ENCODE measurements at places on chromosomes 11 and 22.

DNA sequence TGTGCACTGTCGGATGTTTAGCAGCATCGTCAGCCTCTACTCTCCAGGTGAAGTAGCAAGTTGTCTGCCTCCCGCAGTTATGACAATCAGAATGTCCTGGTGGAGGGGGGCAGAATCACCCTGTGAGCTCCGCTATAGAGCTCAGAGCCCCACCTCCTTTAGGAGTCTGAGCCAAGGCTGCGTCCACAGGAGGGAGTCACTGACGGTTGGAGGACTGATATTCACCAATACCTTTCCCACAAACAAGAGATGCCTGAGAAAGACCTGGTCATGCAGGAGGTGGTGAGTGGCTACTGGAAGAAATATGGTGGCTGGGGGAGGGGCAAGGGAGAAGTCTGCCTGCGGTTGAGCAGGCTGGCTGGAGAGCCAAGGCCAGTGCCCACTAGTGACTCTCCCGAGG is 41.7 kb upstream of the ADA2 start:
- DNase-seq: no peak

- no peak for DNase-seq
Observed at GRCh38 chr22:25475257-25476022, 89.0 kb upstream of the GRK3 start.

GRCh38 chr11:113840932-113841664 is 34.3 kb downstream of the USP28 start:
- peak; percentile 46 for DNase-seq

- DNase-seq: no peak
Observed at GRCh38 chr11:65438257-65439151, 15.9 kb downstream of the NEAT1 start.

- no peak for DNase-seq
Observed at GRCh38 chr11:44333271-44334218, 23.6 kb upstream of the ALX4 start.

DNA sequence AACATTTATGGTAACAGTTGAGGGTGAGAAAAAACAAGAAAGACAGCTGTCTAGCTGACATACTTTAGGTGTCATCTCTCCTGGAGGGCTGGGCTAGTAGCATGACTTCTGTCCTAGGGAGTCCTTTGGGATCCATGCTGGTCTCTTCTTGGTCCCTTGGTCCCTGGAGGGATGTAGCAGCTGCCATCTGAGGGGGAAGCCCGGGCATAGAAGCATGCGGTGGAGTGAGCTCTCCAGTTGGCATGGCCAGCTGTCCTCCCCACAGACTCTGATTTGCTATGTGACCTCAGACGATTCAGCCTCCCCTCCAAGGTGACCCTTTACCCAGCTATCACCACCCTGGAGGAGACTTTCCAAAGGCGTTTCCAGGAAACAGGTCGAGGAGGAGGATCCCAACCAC is 28.7 kb downstream of the POU2F3 start:
- no peak for DNase-seq

- no peak for DNase-seq
Observed at GRCh38 chr11:93984936-93985335, 36.2 kb upstream of the HEPHL1 start.

DNA sequence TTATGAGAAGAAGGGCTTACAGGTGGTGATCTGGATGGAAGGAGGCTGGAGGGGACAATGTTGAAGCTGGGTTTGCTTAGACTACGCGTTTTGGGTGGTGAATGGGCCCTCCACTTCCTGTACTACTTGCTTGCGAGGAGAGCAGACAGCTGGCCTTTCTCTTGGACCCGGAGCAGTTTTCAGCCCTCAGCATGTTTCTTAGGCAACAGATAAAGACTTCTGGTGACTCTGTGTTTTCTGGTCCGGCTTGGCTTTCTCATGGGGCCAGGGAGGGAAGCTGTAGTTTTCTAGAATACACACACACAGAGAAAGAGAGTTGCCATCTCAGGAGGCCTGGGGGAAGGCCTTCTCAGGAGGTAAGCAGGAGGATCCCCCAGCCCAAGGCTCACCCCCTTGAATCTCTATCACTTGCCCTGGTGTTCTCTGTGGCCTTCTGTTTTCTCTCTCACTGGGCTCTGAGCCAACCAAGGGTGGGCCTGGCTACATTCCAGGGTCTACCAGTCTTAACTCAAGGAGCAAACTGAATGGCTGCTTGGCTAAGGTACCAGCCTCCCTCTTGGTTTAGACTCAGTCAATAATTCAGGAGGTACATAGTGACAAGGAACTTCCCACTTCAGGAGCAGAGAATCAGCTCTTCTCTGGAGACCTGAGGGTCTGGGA is 2.4 kb downstream of the CCS start:
- peak; percentile 1 for DNase-seq

DNA sequence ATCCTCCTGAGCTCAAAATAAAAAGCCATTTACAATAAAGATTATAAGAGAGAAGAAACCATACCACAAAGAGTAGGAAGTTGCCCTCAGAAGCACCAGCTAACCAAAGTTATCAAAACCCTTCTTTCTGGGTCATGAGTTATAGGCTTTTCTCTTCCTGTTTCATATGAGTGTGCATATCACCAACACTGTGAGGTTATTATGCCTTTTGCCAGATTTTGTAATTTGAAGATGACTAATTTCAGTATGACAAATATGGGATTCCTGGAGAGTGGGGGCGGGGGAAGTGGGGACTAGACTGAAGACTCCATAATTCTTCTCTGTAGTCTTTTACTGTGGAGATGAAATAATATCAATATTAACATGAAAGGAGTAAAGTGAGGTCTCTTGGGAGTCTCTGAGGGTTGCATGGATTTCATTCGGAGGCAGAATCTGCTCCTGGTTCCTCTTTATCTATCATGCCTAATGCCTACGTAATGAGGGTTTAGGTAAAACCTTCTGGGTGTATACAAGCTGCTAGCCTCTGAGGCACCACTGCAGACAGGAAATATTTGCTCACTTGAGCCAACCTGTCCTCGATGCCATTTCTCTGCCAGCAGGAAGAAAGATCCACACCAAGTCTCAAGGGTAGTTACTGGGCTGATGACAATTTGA is 2.1 kb downstream of the LPXN start:
- DNase-seq: peak; percentile 85

DNA sequence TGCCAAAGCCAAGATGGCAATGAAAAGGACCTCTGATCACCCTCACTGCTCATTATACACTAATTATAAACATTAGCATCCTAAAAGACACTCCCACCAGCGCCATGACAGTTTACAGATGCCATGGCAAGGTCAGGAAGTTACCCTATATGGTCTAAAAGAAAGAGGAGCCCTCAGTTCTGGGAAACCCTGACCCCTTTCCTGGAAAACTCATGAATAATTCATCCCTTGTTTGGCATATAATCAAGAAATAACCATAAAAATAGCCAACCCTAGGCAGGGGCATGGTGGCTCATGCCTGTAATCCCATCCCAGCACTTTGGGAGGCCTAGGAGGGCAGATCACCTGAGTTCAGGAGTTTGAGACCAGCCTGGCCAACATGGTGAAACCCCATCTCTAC is 12.7 kb upstream of the CAPN5 start:
- no peak for DNase-seq

- DNase-seq: peak; percentile 64
Observed at GRCh38 chr22:29208879-29209623, 3.4 kb downstream of the EMID1 start.

- no peak for DNase-seq
Observed at GRCh38 chr11:120867988-120868387, 155.9 kb upstream of the TBCEL start.

DNA sequence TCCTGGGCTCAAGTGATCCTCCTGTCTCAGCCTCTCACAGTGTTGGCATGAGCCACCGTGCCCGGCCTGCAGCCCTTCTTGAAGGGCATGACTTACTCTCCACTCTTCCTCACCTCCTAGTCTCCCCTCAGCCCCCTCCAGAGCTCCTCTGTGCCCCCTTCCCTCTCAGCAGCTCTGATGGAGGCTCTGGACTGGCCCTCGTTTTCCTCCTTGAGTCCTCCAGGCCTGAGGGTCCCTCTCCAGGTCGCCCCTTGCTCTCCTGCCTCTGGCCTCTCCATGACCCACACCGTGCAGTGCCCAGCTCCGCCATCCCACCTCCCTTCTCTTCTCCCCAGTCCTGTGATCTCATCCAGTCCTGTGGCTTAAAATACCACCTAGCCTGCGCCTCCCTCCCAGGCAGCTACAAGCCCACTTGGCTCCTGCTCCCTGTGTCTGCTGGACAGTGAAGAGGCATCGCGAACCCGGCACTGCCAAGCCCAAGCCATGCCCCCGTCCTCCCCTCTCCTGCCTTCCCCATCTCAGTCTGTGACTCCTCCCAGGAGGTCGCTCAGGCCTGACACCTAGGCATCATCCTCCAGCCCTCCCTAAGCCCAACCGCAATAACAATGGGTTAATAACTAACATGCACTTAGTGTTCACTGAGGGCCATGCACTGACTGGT is 11.9 kb downstream of the KCNJ4 start:
- DNase-seq: no peak

DNA sequence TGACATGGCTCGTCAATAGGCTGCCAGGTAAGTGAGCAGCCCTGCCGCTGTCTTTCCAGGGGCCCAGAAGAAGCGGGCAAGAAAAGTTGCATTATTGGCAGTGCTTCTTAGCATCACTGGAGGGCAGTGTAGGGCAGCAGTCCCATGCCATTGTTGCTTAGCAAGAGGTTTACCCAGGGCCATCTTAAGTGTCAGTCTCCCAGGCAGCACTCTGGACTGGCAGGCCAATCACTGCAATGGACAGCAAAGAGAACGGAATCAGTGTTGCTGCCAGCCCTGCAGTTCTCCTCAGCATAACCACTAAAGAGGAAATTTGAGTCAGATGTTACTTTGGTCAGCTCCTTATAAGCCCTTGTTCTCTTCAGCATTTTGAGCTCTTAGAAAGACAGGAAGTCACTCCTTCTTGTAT is 13.4 kb upstream of the GRK2 start:
- DNase-seq: peak; percentile 55

GRCh38 chr11:74634537-74634936 is 42.2 kb downstream of the POLD3 start:
- DNase-seq: no peak

DNA sequence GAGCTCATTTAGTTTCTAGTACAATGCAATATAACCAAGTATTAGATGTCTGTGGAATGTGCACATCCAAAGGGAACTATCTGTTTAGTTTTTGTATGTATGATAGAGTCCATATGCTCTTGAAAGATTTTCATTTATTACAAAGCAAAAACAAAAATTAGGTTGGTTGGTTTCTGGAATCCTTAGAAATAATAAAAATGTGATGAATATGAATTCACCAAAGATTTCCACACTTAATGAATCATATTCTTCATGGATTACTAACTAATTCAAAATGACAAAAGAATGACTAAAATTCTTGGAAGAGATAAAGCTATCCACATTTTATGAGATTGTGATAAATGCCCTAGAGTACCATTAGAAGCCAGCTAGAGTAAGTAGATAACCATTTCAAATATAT is 261.1 kb downstream of the SBF2 start:
- DNase-seq: no peak

DNA sequence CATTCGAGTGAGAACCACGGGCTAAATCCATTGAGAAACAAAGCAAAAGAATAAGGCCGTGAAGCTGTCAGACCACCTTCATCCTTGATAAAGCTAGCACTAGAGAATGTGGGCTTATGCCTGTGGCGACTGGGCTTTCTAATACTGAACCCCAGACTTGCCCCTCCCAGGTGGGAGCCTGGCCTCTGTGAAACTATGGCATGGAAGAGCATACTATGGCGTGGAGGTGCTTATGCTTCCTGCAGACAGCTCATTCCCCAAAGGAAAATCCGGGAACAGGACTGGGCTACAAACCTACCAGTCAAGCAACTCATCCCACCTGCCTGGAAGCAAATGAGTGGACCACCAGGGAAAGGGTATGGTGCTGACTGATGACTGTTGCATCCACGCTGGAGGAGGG is 92.4 kb downstream of the ZC3H12C start:
- no peak for DNase-seq

GRCh38 chr11:62715150-62716130 is 8.0 kb downstream of the GNG3 start:
- DNase-seq: no peak

DNA sequence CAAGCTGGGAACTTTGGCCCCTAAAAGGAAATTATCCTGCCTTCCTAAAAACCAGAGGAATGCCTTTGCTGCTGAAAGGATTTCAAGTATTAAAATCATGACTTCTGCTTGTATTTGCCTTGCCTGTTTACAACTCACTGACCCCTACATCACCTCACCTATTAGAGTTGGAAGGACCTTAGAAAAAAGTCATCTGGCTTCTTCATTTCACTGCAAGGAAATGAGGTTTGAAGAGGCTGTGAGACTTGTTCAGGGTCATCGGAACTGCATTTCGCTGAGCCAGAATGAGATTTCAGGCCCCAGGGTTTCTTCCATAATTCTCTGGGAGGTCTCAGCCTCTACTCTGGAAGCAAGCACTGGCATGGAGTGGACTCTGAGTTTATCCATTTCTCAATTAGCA is 304.1 kb downstream of the BUD13 start:
- no peak for DNase-seq

DNA sequence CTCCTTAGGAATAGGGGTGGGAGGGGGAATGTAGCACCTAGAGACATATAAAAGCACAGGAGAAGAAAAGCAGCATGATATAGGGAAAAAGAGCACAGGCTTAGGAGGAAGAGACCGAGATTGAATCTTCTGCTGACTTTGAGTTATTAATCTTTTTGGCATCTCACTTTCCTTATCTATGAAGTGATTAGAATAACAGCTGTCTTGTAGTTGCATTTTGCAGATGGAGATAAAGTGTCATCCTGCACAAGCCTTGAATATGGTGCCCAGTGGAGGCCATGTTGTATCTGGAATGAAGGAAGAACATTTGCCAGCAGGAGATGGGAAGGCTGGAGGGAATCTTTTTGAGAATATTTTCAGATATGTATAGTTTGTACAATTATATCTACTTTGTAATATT is 594.7 kb downstream of the NELL1 start:
- no peak for DNase-seq

- no peak for DNase-seq
Observed at GRCh38 chr22:20388200-20388599, 5.8 kb upstream of the ZNF74 start.

DNA sequence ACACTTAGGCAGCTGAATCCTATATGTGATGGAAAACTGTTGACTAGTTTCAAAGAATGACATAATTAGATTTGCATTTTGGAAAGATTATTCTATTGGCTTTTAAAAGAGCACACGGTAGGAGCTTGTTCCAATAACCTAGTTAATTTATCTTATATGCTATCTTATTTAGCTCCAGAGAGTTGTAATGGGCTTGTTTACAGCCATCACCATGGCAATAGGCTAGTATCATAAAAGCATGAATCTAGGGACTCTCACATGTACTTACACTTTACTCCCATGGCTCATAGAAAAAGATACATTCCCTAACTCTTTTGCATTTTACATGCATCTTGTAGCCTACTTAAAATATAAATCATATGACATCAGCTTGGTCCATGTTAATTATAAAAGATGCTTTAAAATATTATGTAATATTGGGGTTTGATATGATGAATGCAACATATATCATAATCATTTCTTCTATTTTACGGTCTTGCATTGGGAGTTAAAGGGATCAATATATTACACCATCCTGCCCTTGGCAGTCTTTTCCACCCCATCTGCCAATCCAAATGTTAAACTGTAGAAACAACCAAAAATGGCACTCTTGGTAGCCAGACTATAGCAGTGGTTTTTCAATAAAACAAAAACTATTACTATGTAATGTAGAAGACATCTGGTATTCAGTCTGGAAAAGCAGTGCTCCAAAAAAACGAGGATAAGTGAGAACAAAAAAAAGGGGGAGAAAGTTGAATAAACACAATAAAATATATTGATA is 2254.0 kb downstream of the LRRC4C start:
- no peak for DNase-seq
